Cortex of kidney (tissue), 1 donor: ENCODE measurements at places on chromosomes 11 and 22.

DNA sequence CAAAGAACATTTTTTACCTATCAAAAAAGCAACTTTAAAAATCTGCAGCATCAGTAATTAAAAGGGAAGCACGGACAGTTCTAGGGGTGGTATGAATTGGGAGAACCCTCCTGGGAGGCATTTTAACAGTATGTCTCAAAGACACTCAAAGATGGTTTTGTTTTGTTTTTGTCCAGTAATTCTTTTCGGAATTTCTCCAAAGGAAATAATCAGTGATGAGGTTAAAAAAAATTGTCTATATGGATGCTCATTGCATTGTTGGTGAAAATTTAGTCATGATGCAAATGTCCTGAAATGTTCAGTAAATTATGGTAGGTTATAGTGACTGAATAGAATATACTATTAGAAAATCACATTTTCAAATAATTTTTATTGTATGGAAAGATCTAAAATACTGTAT is 115.1 kb downstream of the ATXN10 start:
- no peak for DNase-seq

- DNase-seq, result no peak
Observed at GRCh38 chr11:134667505-134667904, 255.5 kb upstream of the B3GAT1 start.

DNA sequence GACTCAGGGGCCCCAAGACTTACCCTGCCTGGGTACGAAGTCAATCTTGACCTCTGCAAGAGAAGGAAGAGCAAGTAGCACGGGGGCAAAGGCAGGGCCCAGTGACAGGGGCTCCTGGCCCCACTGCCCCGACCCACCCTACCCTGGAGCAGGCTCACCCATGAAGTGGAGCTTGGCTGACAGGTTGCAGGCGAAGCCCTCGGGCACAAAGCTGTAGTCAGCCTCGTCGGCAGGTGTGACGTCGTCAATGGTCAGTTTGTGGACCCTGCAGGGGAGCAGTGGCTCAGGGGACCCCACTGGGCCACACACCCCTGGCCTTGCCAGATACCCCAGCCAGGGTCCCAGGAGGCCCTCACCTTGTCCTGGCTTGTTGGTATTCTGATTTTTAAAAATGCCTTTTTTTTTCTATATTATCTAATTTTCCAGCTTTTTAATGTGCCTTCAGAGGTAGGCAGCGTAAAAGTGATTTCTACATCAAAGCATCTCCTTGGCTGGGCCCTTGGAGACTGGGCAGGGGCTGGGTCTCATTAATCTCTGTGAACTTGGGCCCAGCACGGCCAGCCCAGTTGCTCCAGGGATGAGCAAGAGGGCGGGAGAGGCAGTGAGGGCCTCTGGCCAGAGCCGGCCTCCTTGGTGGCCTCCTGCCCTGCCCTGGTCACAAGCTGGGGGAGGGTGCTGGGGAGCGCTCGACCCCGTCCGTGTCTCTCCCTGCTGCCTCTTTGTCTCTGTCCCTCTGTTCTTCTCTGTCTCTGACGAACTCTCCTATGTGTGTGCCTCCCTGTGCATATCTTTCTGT is 11.3 kb downstream of the MYBPC3 start:
- DNase-seq, result no peak

GRCh38 chr22:38122616-38123015 is 12.1 kb upstream of the BAIAP2L2 start:
- DNase-seq, result no peak

DNA sequence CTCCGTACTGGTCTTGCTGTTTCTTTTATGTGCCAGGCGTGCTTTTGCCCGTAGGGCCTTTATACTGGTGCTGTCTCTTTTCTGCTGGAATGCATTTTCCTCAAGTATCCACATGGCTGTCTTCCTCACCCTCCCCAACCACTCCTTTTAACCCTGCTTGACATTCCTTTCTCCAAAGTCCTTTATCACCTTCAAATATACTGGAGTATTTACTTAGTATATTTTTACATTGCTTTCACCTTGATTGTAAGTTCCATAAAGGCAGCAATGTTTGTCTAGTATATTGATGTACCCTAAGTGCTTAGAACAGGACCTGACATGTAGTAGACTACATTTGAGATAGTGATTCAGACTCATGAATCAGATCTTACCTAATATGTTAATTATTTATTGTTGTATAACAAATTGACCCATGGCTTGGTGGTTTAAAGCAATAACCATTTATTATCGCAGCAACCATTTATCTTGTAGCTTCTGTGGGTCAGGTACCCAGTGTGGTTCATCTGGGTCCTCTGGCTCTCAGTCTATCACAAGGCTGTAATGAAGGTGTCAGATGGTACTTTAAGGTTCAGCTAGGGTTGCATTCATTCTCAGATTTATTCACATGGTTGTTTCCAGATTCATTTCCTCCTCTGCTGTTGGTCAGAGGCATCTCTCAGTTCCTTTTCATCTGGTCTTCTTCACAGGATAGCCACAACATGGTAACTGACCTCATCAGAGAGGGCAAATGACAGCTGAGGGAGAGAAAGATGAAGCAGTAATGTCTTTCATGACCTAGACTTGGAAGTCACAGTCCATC is 34.2 kb downstream of the DDX10 start:
- no peak for DNase-seq

- DNase-seq, result no peak
Observed at GRCh38 chr22:25777411-25777810, 35.4 kb downstream of the MYO18B start.

GRCh38 chr11:60953781-60954180 is 1.8 kb upstream of the SLC15A3 start:
- DNase-seq, result no peak

DNA sequence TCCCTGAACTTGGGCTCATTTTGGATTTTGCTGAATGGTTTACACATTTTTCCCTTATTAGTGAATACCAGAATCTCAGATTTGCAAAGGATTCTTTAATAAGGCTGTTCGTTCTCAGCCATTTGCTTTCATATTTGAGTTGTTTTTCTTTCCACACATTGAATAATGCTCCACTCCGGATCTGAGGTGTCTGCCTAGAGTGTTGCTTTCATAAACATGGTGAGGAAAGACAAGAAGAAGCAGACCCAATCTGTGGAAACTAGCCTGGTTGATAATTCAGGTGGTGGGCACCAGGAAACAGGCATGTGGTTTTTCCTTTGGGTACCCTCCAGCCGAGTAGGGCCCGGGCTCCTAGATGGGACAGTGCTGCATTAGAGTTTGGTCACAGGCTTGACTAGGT is 35.0 kb downstream of the LDLRAD3 start:
- no peak for DNase-seq

DNA sequence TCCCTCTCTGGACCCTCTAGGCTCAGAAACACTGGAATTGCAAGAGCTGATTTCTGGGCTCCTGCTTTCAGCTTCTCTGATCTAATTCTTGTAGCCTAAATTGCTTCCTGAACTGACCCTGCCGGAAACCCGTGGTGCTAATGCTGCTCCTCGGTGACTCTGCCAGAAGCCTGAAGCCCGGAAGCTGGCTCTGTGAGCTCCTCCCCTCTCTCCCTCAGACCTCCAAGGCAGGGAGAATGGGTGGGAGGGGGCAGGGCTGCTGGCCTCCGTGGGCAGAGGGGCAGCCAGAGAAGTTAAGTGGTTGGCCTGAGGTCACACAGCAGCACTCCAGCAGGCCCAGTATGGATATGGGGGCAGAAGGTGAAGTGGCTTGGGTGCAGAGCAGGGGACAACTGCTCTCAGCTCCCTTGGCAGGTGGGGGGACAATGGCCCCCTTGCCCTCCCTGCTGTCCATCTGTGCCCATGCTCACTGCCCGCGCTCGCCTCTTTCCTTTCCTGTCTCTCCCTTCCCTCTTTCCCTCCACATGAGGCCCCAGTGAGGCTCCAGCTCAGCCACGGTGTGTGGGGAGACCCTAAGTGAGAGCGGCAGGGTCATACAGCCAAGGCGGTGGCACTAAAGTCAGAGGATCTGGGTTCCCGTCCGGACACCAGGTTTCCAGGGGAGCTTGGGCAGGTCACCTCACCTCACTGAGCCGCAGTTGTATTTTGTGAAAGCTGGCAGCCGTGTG is 16.2 kb downstream of the CAPN5 start:
- DNase-seq, result no peak

- no peak for DNase-seq
Observed at GRCh38 chr11:74417379-74417804, 19.2 kb upstream of the PGM2L1 start.

GRCh38 chr11:120532832-120533196 is 21.3 kb downstream of the GRIK4 start:
- no peak for DNase-seq

- DNase-seq, result no peak
Observed at GRCh38 chr11:110774138-110775014, 62.1 kb upstream of the ARHGAP20 start.

DNA sequence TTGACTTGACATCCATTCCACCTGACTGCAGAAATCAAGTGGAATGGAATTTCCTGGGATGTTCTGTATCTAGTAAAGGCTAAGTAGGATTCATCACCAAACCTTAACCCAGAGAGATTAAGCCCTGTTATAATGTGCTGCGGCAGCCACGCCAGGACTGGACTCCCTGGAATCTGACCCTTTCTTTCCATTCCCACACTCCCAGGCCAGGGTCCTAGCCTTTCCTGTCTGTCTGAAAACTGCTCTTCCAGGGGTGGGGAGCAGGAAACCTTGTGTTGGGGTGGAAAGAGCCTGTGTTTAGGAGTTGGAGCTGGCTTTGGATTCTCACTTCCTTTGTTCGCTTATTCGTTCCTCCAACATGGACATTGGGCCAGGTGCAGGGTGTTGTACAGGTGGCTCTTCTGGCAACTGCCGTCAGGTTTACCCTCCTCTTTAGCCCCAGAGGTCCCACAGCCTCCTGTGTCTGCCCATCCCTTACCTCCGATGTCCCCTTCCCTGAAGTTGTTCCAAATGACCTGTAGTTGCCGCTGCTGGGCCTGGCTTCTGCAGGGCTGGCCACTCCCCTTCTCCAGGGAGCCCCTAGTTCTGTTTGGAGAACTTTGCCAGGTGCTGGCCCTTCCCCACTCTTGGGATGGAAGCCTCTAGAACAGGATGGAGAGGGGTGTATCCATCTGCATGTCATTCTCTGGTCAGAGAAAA is 20.5 kb upstream of the PARVB start:
- no peak for DNase-seq

DNA sequence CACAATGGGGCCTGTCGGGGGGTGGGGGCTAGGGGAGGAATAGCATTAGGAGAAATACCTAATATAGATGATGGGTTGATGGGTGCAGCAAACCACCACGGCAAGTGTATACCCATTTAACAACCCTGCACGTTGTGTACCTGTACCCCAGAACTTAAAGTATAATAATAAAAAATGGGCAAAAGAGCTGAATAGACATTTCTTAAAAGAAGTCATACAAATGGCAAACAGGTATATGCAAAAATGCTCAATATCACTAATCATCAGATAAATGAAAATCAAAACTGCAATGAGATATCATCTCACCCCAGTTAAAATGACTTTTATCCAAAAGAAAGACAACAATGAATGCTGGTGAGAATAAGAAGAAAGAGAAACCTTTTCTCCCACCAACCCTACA is 363.7 kb upstream of the MPPED2 start:
- DNase-seq, result no peak

DNA sequence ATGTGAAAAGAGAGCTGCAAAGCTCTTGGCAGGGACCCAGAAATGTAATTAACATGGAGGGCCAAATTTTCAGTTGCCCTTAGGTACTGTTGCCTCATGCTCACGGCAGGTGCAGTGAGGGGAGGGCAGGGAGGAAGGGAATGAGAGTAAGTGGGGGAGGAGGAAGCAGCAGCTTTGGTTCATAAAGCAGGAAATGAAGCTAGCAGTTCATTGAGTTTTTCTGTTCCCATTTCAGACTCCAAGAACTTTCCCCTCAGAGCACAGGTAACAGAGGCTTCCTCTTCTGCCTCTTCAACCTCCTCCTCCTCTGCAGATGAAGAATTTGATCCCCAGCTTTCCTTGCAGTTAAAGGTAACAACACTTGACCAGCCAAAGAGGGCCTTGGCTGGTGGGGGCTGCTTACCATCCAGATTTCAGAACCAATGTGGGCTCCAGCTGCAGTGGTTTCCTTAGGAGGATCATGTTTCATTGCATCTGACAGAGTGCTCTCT is 57.9 kb upstream of the PARVA start:
- no peak for DNase-seq

GRCh38 chr22:27594474-27595134 is 207.0 kb downstream of the MN1 start:
- no peak for DNase-seq

DNA sequence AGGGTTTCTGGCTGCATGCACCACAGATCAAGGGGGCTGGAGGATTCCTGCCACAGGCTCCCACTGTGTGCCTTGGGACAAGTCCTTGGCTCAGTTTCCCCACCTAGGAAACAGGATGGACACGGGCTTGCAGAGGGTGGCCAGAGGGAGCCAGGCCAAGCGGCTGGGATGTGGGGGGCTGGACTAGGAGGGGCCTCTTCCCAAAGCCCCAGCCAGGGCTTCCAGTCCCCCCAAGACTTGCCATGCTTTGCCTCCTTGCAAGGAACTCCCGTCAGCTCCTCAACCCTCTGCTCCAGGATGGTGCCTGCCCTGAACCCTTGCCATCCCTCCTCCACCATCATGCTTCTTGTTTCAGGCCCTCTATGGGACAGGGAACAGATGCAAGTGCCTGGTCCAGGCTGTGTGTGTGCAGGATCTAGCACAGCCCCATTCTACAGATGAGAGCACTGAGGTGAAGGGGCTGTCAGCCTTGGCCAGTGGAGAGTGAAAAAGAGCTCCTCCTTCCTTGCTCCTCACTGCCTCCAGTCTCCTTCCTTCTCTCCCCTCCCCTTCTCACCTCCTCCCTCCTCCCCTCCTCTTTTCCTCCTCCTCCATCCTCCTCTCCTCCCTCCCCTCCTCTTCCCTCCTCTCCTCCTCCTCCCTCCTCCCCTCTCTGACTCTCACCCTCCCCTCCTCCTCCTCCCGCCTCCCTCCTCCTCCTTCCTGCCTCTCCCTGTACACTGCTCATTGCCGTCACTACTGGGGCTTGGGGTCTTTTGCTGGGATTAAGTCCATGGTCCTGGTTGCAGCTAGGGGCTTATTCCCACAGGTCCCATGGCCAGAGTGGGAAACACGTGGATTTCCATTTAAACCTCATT is 13.3 kb upstream of the FGF19 start:
- no peak for DNase-seq

- no peak for DNase-seq
Observed at GRCh38 chr11:121754598-121754997, 301.8 kb upstream of the SORL1-AS1 start.

DNA sequence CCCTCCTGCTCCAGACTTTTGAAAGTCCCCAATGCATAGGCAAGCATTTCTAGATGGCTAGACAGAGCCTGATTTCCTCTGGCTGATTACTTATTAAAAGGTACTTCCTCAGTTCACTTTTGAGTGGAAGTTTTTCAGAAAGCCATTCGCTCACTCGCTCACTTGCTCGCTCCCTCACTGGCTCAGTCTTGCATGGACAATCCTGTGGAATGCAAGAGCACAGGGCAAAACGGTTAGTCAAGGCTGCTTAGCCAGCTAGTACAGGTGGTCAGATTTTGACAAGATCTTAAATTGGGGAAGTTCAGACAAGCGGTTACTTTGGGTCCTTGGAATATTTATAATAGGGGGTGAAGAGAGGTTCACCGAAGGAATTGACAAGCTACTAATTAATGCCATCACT is 101.0 kb downstream of the ARL14EP start:
- no peak for DNase-seq

DNA sequence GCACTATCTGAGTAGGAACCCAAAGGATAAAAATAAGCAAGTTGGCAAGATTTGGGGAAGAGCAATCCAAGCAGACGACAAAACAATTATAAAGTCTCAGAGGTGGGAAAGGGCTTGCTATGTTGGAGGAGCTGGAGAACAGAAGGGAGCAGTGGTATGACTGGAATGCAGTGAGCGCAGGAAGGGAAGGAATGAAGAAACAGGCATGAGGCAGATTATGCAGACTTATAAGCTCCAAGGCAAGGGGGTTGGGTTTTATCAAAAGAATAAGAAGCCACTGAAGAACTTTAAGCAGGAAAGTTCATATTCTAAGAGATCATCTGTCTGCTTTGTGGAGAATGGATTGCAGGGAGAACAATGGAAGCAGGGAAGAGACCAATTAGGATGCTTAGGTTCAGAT is 31.7 kb downstream of the PGM2L1 start:
- DNase-seq, result no peak
